ENCODE measurements at places on chromosomes 2 and 18. TPM values are rescaled to one million over a fixed set of nuclear protein-coding genes. Genes with fewer than 3 reads are reported as not detected.
A peak's percentile ranks its signal among the peaks of the same experiment; 100 is the strongest.

The ACADL gene
- total RNA-seq = 4.4 TPM

- no peak for DNase-seq
- H3K27ac ChIP-seq = no peak overlapping the region
- peaks cover 33% of the 10 kb centered on the region for H3K27me3 ChIP-seq
- peak overlapping the region; percentile 35 for H3K4me3 ChIP-seq
- H3K36me3 ChIP-seq = no peaks in the 10 kb centered on the region
Measured at GRCh38 chr2:72144274-72144631, 3.4 kb downstream of the CYP26B1 start.

The ATP8B1 gene
- total RNA-seq = 21.5 TPM

DNA sequence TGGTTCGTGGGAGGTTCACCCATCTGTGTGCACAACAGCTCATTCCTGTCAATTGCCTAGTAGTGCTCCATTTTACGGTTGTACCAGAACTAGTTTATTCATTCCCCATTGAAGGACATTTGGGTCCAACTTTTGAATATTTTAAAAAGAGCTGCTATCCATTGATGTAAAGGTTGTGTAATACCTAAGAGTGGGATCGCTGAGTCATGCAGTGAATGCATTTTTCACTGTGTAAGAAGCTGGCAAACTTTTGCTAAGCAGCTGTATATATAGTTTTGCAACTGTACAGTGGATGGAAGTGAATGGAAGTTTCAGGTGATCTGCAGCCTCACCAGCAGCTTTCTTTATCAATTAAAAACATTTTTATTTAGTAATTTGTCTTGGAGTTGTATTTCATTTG lies 104.5 kb downstream of the DCDC2C start:
- no peak overlapping the region for H3K27ac ChIP-seq
- DNase-seq = no peak
- H3K27me3 ChIP-seq = no peaks in the 10 kb centered on the region

- DNase-seq = no peak
- no peaks in the 10 kb centered on the region for H3K27me3 ChIP-seq
- H3K36me3 ChIP-seq = peaks cover 3% of the 10 kb centered on the region
Measured at GRCh38 chr2:190235551-190236075, 84.0 kb downstream of the HIBCH start.

DNA sequence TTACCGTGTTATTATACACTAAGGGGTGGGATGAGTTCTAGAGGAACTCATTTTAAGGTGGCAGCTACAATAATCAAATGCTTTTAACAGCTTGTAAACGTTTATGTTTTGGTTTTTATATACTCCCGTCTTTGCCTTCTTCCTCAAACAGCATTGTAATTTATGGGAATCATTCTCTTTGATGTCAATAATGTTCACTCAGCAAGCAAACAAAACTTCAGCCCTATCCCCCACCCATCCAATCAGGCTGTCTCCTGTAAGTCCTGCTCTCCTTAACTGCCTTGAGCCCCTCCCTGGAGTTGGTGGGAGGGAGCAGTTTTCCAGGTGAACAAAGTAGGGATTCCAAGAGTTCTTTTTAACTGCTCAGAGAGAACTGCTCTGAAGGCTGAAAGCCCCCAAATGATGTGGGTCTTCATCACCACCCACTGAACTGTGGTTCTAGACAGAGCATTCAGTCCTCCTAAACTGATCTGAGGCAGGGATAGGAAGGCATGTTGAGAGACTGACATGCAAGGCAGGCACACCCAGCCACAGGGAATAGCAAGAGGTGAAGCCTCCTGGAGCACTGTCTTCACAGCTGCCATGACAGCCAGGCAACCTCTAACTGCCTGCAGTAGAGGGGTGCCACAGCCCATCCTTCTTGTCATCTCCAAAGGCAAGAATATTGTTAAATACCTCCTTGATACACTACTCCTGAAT lies 17.5 kb downstream of the MYO5B start:
- H3K27me3 ChIP-seq = no peaks in the 10 kb centered on the region
- no peaks in the 10 kb centered on the region for H3K36me3 ChIP-seq
- H3K27ac ChIP-seq = no peak overlapping the region
- H3K4me1 ChIP-seq = no peaks in the 10 kb centered on the region
- no peak overlapping the region for H3K4me3 ChIP-seq
- DNase-seq = no peak

DNA sequence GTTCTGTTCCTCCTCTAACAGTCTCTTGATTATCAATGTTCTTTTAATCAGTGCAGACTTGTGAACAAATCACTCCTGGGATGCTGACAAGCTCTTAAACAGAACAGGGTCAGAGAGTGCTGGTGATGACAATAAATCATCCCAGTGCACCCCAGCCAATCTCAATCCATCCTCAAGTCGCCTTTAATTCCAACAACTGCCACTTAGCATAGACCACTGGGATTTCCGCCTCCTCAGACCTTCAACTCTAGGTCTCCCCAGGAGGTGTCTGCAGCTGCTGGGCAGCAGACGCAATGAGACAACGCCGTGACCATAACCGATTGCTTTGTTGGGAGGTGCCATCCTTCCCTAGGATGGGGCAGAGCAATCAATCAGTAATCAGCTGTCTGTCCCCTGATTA lies 184.2 kb upstream of the ACAA2 start:
- no peaks in the 10 kb centered on the region for H3K4me1 ChIP-seq
- H3K36me3 ChIP-seq = no peaks in the 10 kb centered on the region
- no peak overlapping the region for H3K27ac ChIP-seq
- no peak for DNase-seq
- H3K4me3 ChIP-seq = no peak overlapping the region

GRCh38 chr2:126751477-126751876 lies 95.5 kb downstream of the GYPC start:
- H3K4me1 ChIP-seq = no peaks in the 10 kb centered on the region
- H3K36me3 ChIP-seq = no peaks in the 10 kb centered on the region
- H3K27ac ChIP-seq = no peak overlapping the region
- H3K4me3 ChIP-seq = no peak overlapping the region

DNA sequence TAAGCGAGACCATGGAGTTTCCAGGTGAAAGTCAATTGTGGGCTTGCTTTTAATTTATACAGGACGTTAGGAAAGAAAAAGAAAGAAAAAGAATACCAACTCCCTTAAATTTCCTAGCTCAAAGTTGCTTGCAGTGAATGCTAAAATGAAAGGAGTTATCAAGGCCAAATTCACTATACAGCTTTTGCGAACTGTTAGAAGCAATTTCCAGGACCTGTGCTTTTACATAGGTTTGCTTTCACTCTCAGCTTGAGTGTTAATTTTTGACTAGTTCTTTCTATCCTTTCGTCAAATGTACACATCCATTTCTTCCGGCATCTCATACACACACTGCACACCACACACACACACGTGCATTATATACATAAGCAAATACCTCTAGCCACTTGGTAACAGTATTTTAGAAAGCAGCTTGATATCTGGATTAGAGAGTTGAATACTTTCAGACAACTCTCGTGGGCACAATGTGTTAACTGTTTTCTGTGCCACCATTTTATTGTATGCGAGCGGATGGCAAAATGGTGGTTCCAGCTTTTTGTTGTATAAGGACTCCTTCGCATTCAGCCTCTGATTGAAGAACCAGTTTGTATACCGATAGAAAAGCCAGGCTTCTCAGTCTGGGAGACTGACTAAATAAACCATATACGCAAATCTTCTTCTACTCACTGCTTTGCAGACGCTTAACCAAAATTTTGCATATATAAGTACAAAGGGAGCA lies 381.8 kb downstream of the MTX2 start:
- H3K36me3 ChIP-seq = no peaks in the 10 kb centered on the region
- peaks cover 3% of the 10 kb centered on the region for H3K4me1 ChIP-seq
- no peak overlapping the region for H3K4me3 ChIP-seq
- no peak for DNase-seq
- no peaks in the 10 kb centered on the region for H3K27me3 ChIP-seq
- peak overlapping the region; percentile 10 for H3K27ac ChIP-seq

The TRIM54 gene
- 0.88 TPM for total RNA-seq

GRCh38 chr2:26952374-26952773 lies 18.1 kb upstream of the MAPRE3 start:
- no peaks in the 10 kb centered on the region for H3K27me3 ChIP-seq
- H3K27ac ChIP-seq = no peak overlapping the region
- no peak overlapping the region for H3K4me3 ChIP-seq

- H3K4me1 ChIP-seq = no peaks in the 10 kb centered on the region
- H3K4me3 ChIP-seq = no peak overlapping the region
- no peak overlapping the region for H3K27ac ChIP-seq
- H3K36me3 ChIP-seq = no peaks in the 10 kb centered on the region
- no peak for DNase-seq
Measured at GRCh38 chr2:139613264-139613663, 833.1 kb upstream of the NXPH2 start.

DNA sequence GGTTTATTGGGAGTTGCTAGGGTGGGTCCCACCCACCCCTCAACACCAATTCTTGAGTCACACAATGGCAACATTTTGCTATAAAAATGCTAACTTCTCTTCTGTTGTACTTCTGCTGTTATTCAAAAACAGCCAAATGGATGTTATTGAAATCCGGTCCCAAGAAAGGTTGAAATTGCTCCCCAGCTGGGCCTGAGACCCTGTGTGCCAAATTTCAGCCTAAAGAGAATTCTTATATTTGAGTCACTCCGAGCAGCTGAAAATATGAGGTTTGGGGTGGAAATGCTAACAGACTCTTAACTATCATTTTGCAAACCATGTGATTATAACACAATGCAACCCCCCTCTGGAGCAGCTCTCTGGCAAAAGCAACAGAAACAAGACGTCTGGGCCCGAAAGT lies 27.0 kb upstream of the ACVR1 start:
- no peaks in the 10 kb centered on the region for H3K4me1 ChIP-seq
- no peaks in the 10 kb centered on the region for H3K36me3 ChIP-seq
- no peaks in the 10 kb centered on the region for H3K27me3 ChIP-seq
- H3K4me3 ChIP-seq = no peak overlapping the region
- no peak for DNase-seq
- H3K27ac ChIP-seq = no peak overlapping the region

DNA sequence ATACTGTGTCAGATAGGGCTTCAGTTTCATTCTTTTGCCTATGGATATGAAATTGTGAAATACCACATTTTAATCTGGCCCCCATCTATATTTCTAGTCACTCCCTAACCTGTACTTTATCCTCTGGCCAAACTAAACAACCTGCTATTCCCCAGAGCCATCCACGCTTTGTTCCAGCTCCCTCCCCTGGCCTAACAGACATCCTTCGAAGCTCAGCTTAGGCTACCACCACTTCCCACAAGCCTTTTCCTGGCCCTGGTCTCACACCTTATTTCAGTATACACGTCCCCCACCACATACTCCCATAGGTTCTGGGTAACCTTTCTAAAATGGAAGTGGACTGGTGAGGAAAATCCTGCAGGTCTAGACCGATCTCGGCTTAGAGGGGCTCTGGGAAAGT lies 55.4 kb downstream of the MAP4K3 start:
- no peaks in the 10 kb centered on the region for H3K4me1 ChIP-seq
- H3K4me3 ChIP-seq = no peak overlapping the region
- H3K27ac ChIP-seq = peak overlapping the region; percentile 50
- no peaks in the 10 kb centered on the region for H3K27me3 ChIP-seq
- DNase-seq = no peak
- H3K36me3 ChIP-seq = no peaks in the 10 kb centered on the region

DNA sequence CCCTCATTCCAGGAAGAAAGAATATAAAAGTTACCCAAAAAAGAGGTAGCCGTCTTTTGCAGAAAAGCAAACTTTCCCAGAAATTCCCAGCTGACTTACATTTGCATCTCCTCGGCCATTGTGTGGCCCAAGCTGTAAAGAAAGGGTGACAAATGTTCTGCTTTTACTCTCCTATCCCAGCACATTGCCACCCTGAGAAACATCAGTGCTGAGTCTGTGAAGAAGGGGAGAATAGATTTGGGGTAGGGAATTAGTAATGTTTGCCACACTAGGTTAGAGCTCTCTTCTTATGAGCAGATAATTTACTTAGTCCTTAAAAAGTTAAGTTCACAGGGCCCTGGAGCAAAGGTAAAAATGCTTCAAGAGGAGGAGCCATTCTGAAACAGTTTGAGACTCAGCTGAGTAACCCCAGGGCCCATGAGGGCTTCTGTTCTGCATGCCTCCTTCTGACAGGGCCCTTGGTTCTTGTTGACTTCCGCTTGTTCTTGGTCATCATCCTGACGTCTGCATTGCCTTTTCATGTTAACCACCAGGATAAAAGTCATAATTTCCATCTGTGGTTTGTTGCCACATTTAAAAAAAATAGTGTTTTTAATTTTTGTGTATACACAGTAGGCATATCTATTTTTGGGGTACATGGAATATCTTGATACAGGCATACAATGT lies 550.7 kb downstream of the RNF144A start:
- H3K27ac ChIP-seq = no peak overlapping the region
- H3K27me3 ChIP-seq = no peaks in the 10 kb centered on the region
- H3K36me3 ChIP-seq = no peaks in the 10 kb centered on the region
- H3K4me3 ChIP-seq = no peak overlapping the region
- no peaks in the 10 kb centered on the region for H3K4me1 ChIP-seq

GRCh38 chr2:241951316-241951700 lies 81.8 kb downstream of the RTP5 start:
- no peaks in the 10 kb centered on the region for H3K4me1 ChIP-seq
- H3K4me3 ChIP-seq = no peak overlapping the region
- H3K27ac ChIP-seq = no peak overlapping the region

DNA sequence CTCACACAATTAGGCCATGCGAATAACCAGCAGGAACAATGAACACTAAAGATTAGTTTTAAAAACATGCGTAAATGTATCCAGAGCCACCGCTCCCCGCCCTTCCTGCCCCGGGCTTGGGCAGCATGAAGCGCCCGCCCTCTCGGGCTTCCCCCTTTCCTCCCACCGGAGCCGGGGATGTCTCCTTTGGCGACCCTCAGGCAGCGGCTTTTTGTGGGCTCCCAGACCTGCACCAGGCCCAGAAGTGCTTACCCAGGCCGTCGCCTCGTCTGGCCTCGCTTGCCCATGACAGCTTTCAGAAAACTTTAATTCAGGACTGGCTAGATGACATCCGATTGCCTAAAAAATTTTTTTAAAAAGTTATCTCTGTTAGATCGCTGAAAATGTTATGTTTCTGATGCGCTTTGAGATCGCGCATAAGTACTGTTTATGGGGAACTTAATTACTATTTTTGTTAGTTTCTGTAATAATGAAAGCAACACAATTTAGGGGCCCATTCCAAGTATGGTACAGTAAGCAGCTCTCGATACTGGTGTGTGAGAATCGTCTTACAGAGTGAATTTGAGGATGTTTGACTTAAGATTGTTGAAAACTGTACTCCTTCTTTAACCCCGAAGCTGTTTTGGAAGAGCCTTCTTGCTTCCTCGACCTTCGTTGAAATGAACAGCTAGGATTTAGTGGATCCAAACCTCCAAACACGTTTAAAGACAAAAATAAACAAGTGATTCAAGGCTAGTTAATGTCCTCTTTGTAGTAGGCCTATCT lies 1.1 kb downstream of the MAP3K20 start:
- no peaks in the 10 kb centered on the region for H3K36me3 ChIP-seq
- peak overlapping the region; percentile 98 for H3K27ac ChIP-seq
- H3K4me1 ChIP-seq = no peaks in the 10 kb centered on the region

- H3K27me3 ChIP-seq = no peaks in the 10 kb centered on the region
- DNase-seq = no peak
- no peak overlapping the region for H3K4me3 ChIP-seq
- no peak overlapping the region for H3K27ac ChIP-seq
Measured at GRCh38 chr2:130241041-130241707, 42.9 kb upstream of the TUBA3E start.

GRCh38 chr18:79988071-79988450 lies 302 bp downstream of the TXNL4A start:
- peak; percentile 35 for DNase-seq
- no peaks in the 10 kb centered on the region for H3K4me1 ChIP-seq
- peak overlapping the region; percentile 97 for H3K4me3 ChIP-seq
- no peaks in the 10 kb centered on the region for H3K27me3 ChIP-seq
- no peaks in the 10 kb centered on the region for H3K36me3 ChIP-seq

The TXNDC2 gene
- not detected for total RNA-seq

The CIDEA gene
- total RNA-seq = not detected
